ENCODE measurements at places on chromosomes 2 and 18.

GRCh38 chr2:105785095-105785847, 40.6 kb downstream of the NCK2 start:
- DNase-seq, result no peak

DNA sequence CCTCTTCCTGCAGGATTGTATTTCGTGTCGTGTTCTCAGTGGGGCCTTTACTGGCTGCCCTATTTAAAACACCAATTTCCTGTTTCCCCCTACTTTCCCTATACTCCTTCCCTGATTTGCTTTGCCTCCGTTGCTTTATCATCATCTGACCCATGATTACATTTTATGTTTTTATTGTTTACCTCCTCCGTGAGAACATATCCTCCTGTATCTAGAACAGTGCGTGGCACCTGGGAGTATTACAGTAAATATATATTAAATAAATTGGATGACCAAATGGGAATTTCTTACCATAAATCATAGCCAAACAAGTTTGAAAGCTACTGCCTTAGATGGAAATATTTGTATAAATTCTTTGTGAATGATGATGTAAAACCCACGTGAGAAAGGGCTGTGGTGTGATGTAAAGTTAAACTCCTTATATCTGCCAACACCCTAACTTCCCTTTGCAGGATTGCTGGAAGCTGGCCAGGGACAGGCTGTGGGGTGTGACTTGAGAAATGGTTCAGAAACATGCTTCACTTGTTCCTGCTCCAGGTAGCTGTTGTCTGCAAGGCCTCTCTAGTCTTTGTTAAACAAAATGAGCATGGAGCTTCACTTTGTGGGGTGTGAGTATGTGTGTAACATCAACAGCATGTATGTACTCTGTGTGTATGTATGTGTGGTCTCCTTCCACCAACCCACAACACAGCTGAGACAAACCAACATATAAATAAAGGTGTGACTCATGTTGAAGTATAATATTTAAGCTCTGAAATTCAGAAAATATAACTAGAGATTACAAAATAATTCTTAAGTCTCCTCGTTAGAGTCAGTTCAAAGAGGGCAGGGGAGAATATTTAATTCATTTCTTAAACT, 40.3 kb downstream of the LHCGR start:
- DNase-seq, result no peak

GRCh38 chr2:202035941-202036372, 2.3 kb downstream of the FZD7 start:
- DNase-seq, result no peak

DNA sequence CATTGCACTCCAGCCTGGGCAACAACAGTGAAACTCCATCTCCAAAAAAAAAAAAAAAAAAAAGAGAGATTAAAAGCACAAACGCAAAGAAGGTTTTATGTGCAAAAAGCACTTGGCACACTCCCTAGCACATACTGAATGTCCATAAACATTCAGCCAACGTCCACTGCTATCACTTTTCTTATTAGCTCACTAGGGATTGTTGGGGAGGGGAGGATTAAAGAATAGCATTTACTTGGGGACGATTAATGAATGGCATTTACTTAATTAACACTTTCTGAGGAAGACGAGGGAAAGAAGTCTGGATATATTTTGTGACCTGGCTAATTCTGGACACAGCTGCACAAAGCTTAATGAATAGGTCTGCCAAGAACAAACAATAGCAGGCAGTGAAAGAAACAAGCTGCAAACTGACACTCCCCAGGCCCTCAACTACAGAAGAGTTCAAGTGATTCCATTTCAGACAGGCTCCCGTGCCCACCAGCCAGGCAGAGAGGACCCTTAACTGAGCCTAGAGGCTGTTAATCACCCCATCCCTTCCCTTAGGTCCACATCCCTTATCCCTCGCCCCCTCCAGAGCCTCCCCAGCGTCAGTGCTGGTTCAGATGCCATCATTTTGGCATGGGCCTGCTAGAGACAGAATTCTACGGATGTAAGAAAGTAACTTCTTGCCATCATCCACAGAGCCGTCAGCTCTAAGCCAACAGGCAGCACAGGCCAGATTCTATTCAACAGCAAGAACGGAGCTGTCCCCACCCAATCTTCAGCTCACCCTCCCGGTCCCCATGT, 7.4 kb downstream of the CYB5A start:
- DNase-seq, result peak; percentile 47

- DNase-seq, result no peak
Observed at GRCh38 chr2:33494877-33495641, 18.6 kb downstream of the RASGRP3 start.

DNA sequence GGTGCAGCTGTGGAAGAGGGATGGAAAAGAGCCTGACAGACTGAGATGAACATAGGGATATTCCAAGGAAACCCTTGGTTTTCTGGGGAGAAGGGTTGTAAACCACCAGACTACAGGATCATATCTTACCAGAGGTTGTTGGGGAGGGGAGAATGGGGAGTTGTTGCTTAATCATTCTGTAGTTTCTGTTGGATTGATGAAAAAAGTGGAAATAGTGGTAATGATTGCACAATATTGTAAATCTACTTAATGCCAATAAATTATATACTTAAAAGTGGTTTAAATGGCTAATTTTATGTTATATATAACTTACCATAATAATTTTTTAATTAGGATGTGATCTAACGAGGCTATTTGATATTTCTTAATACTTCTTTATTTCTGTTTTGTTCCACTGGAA, 800.9 kb downstream of the BCL11A start:
- no peak for DNase-seq

- no peak for DNase-seq
Observed at GRCh38 chr2:217836901-217837491, 165.8 kb downstream of the TNS1 start.

GRCh38 chr2:108224022-108224421, 15.7 kb upstream of the SULT1C3 start:
- DNase-seq, result no peak

GRCh38 chr18:13800505-13801259, 23.3 kb upstream of the MC5R start:
- peak; percentile 35 for DNase-seq

GRCh38 chr2:134932864-134933526, 14.4 kb downstream of the CCNT2 start:
- DNase-seq, result no peak

DNA sequence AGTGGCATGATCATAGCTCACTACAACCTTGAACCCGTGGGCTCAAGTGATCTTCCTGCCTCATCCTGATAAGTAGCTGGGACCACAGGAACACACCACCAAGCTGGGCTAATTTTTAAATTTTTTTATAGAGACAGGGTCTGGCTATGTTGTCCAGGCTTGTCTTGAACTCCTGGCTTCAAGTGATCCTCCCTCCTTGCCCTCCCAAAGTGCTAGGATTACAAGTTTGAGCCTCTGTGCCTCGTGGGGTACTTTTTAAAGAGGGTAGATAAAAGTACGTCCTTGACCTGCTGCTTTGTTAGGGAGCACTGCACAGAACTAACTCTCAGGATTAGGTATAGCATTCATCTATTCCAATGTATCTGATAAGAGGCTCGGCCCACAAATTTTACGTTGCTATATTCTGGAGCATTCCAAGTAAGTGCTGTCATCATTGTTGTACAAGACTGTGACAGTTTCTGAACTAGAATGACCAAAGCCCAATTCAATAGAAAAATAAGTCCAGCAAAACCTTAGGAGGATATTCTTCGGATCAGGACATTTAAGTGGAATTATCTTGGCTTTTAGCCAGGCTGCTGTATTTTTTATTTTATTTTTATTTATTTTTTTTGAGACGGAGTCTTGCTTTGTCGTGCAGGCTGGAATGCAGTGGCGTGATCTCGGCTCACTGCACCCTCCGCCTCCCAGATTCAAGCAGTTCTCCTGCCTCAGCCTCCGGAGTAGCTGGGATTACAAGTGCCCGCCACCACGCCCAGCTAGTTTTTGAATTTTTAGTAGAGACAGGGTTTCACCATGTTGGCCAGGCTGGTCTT, 4.1 kb downstream of the MTCL1 start:
- no peak for DNase-seq

- no peak for DNase-seq
Observed at GRCh38 chr18:12679183-12679786, 21.4 kb upstream of the SPIRE1 start.

DNA sequence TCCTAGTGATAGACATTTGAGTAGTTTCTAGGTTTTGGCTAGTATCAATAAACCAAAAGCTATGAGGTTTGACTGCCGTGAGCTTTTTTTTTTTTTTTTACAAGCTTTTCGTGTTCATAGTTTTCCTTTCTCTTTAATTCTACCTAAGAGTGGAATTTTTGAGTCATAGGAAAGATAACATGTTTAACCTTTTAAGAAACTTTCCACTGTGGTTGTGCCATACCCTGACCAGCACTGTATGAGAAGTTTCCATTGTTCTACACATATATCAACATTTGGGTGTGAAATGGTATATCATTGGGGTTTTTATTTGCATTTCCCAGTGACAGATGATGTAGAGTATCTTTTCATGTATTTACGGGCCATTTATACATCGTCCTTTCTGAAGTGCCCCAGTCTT, 31.7 kb downstream of the UBE2F start:
- DNase-seq, result no peak

- DNase-seq, result no peak
Observed at GRCh38 chr2:152086231-152086630, 12.6 kb downstream of the CACNB4 start.

DNA sequence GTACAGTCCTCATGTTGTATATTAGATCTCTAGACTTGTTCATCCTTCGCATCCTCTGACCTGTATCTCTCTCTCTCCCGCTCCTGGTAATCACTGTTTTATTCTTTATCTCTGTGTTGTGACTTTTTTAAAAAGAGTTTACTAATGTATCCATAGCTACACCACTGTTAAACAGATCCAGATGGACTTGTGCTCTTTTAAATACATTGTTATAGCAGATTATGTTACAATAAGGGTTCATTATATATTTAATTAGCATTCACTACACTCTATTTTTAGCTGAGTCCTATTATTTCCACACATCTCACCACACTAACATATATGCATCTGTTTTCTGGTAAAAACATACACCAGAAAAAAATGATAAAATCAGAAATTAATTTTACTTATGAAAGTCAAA, 90.5 kb downstream of the RBM43 start:
- DNase-seq, result no peak

GRCh38 chr2:191866675-191867506, 20.0 kb upstream of the CAVIN2 start:
- DNase-seq, result peak; percentile 61

GRCh38 chr2:229375251-229375650, 104.2 kb upstream of the PID1 start:
- no peak for DNase-seq

GRCh38 chr2:39621596-39621995, 44.1 kb upstream of the TMEM178A start:
- no peak for DNase-seq

- DNase-seq, result no peak
Observed at GRCh38 chr2:210584834-210585233, 28.4 kb downstream of the CPS1 start.

GRCh38 chr2:144011553-144011952, 508.4 kb downstream of the ZEB2 start:
- DNase-seq, result no peak

- no peak for DNase-seq
Observed at GRCh38 chr2:151176661-151177060, 85.0 kb downstream of the RBM43 start.

DNA sequence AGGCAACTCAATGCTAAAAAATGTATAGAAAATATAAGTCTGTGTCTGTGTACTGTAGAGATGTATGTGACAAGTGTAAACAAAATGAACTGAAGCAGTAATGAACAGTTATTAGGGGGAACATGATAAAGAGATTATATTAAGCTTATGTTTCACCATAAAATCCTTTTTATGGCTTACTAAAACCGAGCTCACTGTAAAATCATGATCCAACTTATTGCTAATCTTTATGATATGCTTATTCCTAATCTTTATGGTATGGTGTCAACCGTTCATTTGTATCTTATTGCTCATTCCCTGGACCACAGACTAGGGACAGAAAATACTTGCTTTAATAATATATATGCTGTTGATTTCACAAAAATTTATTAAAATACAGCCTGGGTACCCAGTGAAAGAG, 62.1 kb downstream of the TNFRSF11A start:
- no peak for DNase-seq

- DNase-seq, result no peak
Observed at GRCh38 chr2:149715005-149715592, 127.5 kb upstream of the MMADHC start.

GRCh38 chr18:13570216-13570615, 156.1 kb downstream of the FAM210A start:
- DNase-seq, result no peak

- DNase-seq, result no peak
Observed at GRCh38 chr2:120656273-120656950, 79.3 kb upstream of the GLI2 start.

DNA sequence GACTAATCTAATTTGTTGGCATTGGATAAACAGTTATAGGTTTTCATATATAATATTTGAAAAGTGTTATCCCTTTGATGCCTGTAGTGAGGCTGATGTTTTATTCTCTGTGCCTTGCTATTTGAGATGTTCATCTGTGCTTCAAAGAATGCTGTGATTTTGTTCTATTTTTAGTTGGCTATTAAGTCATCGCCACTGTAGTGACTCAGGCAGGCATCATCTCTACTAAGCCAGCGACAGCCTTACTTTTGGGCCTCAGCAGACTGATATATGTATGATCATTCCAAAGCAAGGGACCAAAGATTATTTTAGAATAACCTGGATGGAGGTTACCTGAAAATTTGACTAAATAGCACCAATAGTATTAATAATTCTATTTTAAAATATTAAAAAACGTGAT, 1674.5 kb upstream of the NXPH2 start:
- DNase-seq, result no peak

DNA sequence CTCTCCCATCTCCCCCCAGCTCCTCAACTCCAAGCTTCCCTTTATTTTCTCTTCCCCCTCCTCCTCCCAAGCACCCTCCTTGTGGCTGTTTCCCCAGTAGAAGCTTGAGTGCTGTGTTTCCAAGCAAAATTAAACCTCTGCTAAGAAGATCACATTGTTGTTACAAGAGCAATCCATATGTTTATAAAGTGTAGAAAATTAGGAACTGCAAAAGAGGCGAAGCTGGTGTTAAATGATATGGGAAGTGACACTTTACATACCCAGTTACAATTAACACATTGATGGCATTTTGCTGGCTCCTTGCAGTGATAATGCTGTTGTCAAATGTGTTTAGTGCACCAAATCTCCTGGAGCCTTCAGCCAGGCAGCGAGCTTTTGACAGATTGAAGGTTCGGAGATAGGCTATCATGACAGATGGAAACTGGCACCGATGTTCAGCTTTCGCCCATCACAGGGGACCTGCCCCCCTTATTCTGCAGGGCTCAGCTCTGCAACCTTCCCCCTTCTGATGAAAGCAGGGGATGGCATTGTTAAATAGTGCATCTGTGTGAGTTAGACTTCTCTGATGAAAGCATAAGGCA, 259.8 kb upstream of the ATP5MC3 start:
- no peak for DNase-seq

- DNase-seq, result no peak
Observed at GRCh38 chr18:24021505-24021904, 7.0 kb downstream of the TTC39C start.

DNA sequence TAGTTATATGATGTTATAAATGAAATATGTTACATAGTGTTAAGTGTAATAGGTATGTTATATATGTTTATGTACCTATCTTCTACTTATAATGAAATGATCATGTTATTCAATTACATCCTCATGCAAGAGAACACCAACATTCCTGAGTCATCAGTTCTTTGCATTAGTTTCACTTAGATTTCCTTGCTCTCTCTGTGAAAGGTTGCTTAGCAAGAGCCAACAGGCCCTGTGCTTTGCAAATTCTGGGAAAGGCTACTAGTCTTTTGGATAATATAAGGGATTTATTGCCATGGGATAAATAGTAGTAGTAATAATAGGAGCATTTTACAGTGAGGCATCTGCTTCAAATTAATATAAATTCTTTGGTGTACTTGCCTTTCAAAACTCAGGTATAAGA, 274.8 kb downstream of the SP3 start:
- DNase-seq, result no peak

All from urinary bladder (tissue), 4 donors.